ENCODE measurements at places on chromosomes 6 and 20.

- no peak for DNase-seq
These were observed 14.6 kb upstream of the ARMC12 start for GRCh38 chr6:35722121-35722761.

GRCh38 chr20:63223121-63223825 lies 7.3 kb upstream of the YTHDF1 start:
- peak; percentile 57 for DNase-seq

- no peak for DNase-seq
These were observed 47.1 kb downstream of the HNF4A start for GRCh38 chr20:44402391-44403193.

- DNase-seq = no peak
These were observed 25.4 kb upstream of the GMNN start for GRCh38 chr6:24749297-24749696.

Data from activated naive CD8-positive, alpha-beta T cell treated with anti-CD3 and anti-CD28 coated beads, Interleukin-2, amount 50 U/mL, for 24 hours (primary cell).